ENCODE measurements at places on chromosomes 5 and 9.
A peak's percentile ranks its signal among the peaks of the same experiment; 100 is the strongest.

DNA sequence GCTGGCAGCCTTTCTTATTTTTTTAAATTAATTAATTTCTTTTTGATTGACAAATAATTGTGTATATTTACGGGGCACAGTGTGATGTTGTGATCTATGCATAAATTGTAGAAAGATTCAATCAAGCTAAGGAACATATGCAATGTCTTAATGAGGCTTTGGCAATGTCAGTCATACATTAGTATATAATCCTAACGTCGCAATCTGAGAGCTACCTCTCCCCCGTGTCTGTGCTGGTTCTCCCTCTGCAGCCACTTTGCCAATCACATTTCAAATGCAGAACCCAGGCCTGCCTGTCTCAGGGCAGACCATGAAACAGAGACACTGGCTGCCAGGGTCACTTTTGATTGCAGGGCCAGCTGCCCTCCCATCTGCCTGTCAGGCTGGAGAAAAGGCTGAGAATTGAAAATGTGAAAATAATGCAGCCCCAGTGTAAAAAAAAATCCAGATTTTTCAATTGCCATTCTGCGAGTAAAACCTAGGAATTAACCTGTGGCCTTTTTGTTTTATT is 56.3 kb downstream of the SLC24A2 start:
- no peak for DNase-seq

DNA sequence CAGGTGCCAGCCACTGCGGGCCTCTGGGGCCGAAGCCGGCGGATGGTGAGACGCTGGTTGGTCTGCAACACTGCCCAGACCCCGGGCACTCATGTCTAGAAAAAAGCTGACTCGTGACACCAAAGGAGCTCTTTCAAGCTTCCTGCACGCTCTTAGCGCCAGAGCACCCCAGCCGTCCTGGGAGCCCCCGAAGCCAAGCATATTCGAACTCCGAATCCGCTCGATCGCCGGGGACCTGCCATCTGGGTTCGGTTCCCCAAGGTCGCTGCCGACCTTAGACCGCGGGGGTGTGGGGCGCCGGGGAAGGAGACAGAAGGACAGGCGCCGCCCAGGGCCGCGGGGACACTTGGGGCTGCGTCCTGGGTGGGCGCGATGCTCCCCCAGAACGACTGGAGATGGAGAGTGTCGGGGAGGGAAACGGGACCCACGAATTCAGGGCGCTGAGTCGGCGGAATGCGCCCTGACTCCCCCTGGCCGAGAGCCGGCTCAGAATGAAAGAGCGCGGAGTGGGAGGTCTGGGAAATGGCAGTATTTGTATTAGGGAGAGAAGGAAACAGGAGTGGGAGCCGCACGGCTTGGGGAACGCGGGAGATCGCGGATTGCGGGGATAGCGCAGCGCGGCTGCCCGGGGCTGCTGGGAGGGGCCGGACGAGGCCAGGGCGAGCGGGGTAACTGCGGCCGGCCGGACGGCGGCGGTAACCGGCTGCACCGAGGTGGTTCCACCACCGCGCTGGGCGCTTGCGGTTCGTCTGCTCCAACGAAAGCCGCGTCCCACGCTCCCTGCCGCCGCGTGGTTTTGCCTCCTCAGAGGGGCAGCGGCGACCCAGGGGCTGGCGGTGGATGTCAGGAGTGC is 20.1 kb upstream of the MARCHF6 start:
- DNase-seq, result no peak

GRCh38 chr5:78665534-78665933 is 17.0 kb upstream of the LHFPL2 start:
- DNase-seq, result no peak

DNA sequence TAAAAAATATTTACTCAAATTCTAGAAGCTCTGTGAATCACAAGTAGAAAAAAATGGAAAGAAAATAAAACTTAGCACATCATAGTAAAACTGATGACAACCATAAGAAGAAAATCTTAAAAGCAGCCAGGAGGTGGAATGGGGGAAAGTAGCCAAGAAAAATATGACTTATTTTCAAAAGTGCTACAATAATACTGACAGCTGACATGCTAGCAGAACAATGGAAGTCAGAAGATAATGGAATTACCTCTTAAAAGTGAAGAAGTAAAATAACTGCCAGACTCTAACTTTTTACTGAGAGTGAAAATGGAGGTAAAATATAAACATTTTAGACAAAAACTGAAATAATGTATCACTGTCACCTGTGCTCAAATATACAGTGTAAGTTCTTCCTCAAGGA is 532.2 kb upstream of the SGCD start:
- no peak for DNase-seq

GRCh38 chr5:168578538-168579487 is at the start of gene PANK3:
PANK3 (minus strand) TSS chr5:168579368; CDS start chr5:168579283, 85 bp downstream.
- DNase-seq, result no peak

GRCh38 chr5:125874717-125875116 is 548.5 kb upstream of the GRAMD2B start:
- no peak for DNase-seq

- DNase-seq, result no peak
Measured at GRCh38 chr9:112531666-112532282, 45.1 kb downstream of the KIAA1958 start.

GRCh38 chr5:175698401-175699115 is 40.7 kb downstream of the HRH2 start:
- no peak for DNase-seq

- DNase-seq, result no peak
Measured at GRCh38 chr5:96049398-96050272, 88.0 kb upstream of the ELL2 start.

GRCh38 chr9:71624728-71625127 is 143.6 kb downstream of the CEMIP2 start:
- no peak for DNase-seq

- DNase-seq, result no peak
Measured at GRCh38 chr5:180424094-180424493, 70.1 kb upstream of the CNOT6 start.

- no peak for DNase-seq
Measured at GRCh38 chr9:131029574-131029952, 20.6 kb downstream of the LAMC3 start.

- no peak for DNase-seq
Measured at GRCh38 chr9:80025796-80026520, 454.2 kb downstream of the TLE4 start.

DNA sequence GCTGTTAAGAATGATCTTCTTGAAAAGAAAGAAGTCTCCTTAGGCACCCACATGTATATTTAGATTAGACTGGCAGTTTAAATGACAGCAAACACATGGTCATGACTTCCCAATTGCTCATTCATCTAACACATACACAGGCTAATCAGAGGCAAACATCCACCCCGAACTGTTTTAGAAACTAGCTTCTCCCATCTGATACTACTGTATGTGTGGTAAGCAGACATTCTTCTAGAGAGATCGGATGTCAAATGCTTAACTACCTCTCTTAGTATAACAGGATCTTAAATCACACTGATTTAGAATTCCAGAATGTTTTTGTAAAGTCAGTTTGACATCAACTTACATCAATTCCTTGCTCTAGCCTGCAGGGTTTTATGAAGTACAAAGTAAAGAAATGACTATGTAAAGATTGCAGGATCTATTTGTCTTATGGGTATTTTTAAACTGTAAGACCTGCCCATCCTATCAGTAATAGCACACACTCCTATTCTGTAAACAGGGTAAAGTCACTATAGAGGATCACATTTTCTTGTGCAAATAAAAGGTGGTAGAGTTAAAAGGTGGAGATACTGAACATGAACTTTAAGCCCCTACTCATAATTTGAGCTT is 239.7 kb downstream of the MLLT3 start:
- DNase-seq, result no peak

- DNase-seq, result no peak
Measured at GRCh38 chr5:7916171-7916804, 47.3 kb downstream of the MTRR start.

- DNase-seq, result peak; percentile 47
Measured at GRCh38 chr9:93826209-93826608, 128.9 kb downstream of the BARX1 start.

DNA sequence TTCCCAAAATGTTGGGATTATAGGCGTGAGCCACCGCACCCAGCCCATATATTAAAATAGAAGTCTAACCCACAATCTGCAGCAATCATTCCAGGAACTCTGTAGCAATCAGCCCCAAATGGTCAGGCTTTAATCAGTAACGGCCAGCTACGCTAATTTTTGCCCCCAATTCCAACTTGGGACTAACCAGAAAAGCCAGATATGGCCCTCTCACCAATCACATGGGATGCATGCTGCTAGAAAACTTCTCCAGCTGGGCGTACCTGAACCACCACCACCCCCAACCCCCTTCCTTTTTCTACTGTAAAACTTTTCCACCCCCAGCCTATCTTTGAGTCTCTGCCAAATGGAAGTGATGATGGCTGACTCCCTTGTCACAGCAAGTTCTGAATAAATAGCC is 4.1 kb downstream of the SUSD1 start:
- no peak for DNase-seq

DNA sequence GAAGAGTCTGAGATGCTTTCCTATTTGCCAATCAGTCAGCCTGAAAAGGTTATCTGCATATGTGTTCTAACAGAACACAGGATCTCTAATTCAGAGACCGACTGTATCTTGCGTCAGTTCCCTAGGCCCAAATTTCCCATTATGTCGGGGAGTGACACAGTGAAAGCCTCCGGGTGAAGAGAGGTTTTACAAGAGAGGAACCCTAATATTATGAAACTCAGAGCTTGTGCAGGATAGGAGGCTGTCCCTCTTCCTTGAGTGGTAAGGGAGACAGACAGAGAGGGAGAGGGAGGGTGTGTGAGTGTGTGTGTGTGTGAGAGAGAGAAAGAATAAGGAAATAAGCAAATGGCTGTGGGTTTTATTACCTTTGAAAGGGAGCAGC is 1.9 kb downstream of the CD14 start:
- DNase-seq, result no peak

GRCh38 chr5:170882345-170882744 is 20.5 kb downstream of the RANBP17 start:
- DNase-seq, result no peak

GRCh38 chr9:37034305-37034937 is 353 bp upstream of the PAX5 start:
- DNase-seq, result no peak

DNA sequence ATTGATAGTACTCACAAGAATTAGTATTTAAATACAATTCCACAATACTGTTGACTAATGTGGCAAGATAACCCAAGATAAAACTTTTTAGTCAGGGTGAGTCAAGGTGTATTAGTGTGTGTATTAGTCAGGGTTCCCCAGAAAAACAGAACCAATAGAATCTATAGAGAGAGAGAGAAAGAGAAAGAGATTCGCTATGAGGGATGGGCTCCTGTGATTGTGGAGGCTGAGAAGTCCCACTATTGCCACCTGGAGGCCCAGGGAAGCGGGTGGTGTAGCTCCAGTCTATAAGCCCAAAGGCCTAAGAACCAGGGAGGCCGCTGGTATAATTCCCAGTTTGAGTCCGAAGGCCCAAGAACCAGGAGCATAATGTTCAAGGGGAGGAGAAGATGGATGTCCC is 10.0 kb upstream of the SHISAL2B start:
- DNase-seq, result no peak

- no peak for DNase-seq
Measured at GRCh38 chr5:38456657-38457399, 99.6 kb downstream of the LIFR start.

GRCh38 chr5:148791696-148792095 is 34.7 kb upstream of the ADRB2 start:
- no peak for DNase-seq

GRCh38 chr5:34978681-34979080 is 49.3 kb downstream of the DNAJC21 start:
- DNase-seq, result no peak

DNA sequence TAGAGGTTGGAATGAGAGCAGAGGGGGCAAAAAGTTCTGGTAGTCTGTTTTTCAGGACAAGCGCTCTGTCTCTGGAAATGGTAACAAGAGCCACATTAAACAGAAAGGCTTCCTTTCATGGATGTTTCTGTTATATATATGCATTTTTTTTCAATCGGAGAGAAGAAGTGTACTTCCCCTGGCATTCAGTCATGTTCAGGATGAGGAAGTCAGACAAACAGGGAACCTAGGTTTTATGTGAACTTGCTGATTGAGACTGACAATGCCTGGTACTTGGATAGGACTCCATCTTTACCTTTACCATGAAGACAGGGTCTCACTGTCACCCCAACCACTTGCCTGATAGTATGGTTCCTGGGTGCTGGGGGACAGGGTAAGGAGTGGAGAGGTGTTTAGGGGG is 30.1 kb upstream of the ZBED3 start:
- DNase-seq, result no peak
